C1 segment of cervical spinal cord (tissue), 14 donors: ENCODE measurements at places on chromosomes 11 and 22.

- no peak for DNase-seq
These were observed 31.8 kb downstream of the RNF169 start for GRCh38 chr11:74780248-74781005.

DNA sequence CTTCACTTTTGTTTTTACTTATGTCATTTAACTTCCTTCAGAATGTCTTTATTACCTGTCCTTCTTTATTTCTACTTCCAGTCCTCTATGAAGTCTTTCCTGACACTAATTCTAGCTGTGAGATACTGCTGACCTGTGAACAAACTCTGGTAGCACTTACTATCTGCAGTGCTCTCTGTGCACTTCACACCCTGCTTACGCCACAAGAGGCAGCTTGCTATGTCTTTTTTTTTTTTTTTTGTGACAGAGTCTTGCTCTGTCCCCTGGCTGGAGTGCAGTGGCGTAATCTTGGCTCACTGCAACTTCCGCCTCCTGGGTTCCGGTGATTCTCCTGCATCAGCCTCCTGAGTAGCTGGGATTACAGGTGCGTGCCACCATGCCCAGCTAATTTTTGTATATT, 10.7 kb downstream of the STIM1 start:
- no peak for DNase-seq

DNA sequence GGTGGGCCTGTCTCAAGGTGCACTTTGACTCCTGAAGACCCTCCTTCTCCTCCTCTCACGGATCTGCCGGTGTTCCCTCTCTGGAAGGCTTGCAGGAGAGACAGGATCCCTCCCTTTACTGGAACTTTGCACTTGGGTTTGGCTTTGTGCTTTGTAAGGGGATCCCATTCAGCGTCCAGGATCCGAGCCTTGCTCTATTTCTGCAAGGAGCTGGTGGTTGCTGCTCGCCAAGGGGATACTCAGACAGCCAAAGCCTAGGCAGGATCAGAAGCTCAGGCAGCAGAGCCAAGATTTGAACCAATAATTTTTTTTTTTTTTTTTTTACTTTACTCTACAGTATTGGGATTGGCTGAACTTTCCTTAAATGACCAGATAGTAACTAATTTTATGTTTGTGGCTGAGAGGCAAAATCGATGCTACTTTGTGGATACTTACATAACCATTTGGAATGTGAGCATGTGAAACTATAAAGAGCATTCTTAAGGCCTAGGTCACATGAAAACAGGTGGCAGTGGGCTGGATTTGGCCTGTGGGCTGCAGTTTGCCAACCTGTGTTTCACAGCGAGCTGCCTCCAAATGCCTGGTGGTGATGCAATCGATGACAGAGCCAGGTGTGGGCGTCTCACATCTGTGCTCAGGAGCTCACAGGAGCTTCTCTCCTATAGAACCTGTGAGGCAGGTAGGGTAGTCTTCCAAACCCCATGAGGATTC, 25.2 kb downstream of the BCR start:
- DNase-seq: no peak

GRCh38 chr11:119332111-119332765, 2.1 kb upstream of the RNF26 start:
- DNase-seq: no peak

DNA sequence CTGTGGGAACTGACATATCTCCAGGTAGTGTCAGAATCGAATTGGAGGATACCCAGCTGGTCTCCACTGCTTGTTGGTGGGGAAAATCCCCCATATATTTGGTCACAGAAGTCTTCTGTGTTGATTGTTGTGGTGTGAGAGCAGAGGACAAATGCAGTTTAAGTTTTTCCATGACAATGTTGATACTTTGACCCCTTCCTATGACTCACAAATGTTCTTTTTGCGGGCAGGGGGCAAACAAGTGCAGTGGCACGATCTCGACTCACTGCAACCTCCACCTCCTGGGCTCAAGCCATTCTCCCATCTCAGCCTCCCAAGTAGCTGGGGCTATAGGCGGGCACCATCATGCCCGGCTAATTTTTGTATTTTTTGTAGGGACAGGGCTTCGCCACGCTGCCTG, 7.4 kb upstream of the PATL1 start:
- no peak for DNase-seq

DNA sequence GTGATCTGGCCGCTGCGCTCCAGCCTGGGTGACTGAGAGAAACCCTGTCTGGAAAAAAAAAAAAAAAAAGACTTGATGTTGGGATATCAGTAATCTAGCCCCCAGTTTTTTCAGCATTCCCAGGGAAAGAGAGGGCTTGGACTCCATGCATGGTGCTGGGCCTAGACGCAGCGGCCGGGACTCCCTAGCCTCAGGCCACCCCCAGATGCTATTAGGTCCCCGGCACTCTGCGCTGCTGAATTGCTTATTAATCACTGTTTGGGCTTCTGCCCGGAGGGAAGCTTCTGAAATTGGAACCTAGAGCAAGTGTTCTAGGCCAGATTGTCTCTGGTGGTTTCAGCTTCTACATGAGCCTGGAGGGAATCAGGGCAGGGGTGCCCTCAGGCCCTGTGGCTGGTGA, 39.0 kb downstream of the SLCO2B1 start:
- no peak for DNase-seq

GRCh38 chr11:88553204-88553603, 215.7 kb upstream of the CTSC start:
- DNase-seq: no peak

DNA sequence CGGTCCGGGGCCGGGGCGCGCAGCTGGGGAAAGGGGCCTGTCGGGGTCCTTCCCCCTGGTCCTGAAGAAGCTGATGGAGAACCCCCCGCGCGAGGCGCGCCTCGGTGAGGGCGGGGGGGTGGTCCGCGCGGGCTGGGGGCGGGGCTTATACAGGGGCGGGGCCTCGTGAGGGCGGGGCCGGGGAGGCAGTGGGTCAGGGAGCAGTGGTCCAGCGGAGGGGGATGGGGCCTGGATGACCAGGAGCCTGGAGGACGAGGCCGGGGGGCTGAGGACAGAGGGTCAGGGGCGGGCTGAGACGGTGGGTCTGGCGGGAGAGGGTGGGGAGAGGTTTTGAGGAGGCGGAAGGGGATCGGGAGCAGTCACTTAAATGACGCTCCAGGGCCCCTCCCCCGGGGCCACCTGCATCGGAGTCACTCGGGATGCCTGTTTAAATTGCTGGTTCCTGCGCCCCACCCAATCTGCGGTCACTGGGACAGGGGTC, 396 bp downstream of the TEF start:
- DNase-seq: peak; percentile 90

DNA sequence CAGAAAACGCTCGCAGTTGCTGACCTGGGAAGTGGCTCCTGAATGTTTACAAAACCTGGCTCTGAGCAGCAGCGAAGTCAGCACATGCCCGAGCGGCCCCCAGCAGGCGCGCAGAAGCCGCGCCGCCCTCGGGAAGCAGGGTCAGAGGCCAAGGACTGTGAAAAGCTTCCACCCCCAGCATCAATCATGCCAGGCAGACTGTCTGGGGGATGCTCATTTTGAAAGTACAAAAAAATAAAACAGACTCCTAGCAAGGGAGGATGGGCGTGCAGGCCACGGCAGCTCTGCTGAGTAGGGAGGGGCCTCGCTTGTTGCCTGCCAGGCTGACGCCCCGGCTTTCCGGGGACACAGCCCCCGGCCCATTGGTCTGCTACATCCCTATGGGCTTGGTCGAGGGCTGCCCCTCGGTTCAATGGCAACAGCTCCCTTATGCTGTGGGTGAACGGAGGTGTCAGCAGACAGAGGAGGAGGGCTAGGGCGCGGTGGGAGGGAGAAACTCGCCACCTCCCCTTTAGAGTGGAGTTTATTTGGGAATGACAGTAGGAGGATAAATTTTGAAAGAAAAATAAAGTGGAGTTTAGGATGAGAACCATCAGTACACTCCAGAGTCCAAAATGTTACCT, 37.7 kb upstream of the GNB1L start:
- DNase-seq: no peak

- no peak for DNase-seq
These were observed 36.4 kb downstream of the KCNQ1 start for GRCh38 chr11:2481253-2481652.

DNA sequence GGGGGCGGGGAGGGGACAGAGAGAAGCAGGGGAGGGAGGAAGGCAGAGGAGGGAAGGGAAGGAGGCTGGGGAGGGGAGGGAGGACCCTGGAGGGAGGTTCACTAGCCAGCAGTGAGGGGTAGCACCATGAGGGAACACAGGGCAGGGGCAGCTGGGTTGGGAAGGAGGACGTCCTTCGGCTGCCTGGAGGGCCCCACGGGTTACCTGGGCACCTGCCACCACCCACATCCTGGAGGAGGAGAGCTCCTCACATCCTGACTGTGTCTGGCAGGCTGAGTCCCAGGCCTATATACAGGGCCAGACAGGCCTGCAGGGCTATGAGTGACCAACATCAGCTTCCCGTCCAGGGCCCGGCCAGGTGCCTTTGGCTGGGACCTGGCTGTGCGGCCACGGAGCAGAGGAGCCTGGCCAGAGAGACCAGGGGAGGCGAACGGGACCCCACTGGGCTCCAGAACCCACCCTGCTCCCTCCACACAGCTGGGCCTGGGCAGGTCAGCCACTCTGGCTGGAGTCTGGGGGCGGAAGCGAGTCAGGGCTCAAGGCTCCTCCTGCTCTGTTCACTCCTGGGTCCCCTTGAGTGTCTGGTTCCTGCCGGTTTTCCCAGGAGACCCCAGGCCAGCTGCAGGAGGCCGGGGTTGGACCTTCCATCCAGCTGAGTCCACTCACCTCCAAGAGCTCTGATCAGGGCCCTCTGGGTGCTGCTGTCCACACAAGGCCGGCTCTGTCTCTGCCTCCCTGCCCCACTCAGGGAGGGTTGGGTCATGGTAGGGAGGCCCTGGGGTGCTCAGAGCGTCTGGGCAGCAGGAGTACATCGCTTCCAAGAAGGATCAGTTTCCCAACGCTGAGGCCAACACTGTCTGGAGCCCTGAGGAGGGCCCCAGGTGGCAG, 677.7 kb downstream of the BRD1 start:
- DNase-seq: no peak

DNA sequence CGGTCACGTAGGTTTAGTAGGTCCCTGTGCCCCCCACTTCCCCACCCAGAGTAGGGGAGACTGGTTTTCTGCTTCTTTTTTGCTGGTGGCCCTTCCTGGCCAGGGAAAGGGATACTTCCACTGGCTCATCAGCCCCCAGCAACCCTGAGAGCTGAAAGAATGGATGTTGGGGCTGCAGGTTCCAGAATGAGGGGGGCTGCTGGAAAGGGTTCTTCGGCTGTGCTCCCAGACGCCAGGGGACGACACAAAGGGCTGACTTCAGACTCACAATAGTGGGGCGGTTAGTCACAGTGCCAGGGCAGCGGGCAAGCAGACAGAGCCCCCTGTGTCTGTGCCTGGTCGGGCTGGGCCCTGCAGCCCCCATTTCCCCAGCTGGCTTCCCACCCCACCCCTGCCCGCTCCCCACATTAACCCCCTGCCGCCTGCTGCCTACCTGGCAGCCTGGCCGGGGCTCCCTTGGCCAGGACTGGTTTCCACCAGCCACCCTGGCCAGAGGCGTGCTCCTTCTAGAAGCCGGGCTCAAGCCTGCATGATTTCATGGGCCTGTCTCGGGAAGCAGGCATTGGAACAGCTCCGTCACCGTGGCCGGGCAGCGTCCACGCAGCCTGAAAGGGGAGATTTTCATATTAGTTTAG, 79.1 kb upstream of the WNT7B start:
- no peak for DNase-seq

- no peak for DNase-seq
These were observed 111.6 kb downstream of the KCNQ1OT1 start for GRCh38 chr11:2587976-2588748.

GRCh38 chr22:20055654-20056053, 24.4 kb upstream of the DGCR8 start:
- DNase-seq: no peak

DNA sequence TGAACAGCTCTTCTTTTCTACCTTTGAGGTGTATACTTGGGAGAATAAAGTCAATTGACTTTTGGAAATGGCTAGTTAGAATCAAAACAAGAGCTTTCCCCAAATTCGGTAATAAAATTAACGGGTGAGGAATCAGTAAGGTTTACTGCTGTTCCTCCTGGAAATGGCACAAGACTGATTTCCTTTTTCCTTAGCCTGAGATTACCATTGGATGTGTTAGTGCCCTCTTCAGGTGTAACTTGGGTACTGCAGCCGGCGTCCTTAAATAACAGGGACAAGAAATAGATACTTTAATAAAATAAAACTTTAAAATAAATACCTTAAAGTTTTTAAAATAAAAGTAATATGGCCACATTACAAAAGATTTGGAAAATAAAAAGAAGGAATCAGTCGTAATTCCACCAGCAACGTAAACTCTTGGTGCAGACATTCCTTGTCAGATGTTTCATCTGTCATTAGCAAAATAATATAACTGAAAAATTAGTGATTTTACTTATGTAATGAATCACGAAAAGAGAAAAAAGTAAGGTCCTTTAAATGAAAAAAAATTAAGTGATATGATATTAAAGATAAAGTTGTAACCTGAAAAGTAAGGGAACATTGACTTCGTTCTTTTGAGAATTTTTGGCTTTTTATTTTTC, 29.7 kb downstream of the ZFTA start:
- DNase-seq: no peak

DNA sequence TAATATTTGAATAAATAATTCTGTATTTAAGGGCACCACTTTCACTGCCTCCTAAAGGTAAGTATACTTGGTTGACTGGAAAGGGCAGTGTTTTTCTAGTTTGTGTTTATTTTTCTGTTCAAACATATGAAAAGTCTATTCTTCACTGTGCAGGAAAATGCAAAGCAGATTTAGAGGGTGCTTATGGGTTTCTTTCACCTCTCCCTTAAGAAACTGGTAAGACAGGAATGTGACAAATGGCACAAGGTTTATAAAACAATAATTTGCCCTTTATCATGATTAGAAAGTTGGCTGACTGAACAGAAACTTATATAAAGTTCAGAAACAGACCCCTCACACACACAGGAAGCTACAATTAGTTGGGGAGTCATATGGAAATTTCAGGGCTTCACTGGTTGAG, 60.6 kb downstream of the PLEKHA7 start:
- no peak for DNase-seq

GRCh38 chr11:117610045-117610444, 187.0 kb downstream of the DSCAML1 start:
- DNase-seq: no peak

- no peak for DNase-seq
These were observed 46.9 kb downstream of the PAX6 start for GRCh38 chr11:31764261-31764660.

GRCh38 chr22:24067587-24068376, 56.7 kb downstream of the CABIN1 start:
- DNase-seq: no peak

DNA sequence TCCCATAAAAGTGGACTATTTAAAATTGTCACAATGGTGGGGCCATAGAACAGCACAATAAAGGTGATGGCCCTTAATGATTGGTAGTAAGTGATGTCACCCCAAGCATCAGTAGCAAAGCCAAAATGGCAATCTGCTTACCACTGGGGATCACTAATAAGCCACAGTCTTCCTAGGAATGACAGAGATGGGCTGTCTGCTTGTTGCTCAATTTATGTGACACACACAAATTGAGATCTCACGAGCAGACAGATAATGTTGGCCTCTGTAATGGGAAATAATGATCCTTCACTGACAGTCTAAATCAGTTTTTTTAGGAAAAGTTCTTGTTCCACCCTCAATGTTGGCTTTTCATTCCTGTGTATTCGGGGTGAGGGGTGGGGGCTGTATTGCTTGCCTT, 515.1 kb downstream of the BRD1 start:
- no peak for DNase-seq
